ENCODE measurements at places on chromosomes 4 and X. TPM values are rescaled to one million over a fixed set of nuclear protein-coding genes. Genes with fewer than 3 reads are reported as not detected.

DNA sequence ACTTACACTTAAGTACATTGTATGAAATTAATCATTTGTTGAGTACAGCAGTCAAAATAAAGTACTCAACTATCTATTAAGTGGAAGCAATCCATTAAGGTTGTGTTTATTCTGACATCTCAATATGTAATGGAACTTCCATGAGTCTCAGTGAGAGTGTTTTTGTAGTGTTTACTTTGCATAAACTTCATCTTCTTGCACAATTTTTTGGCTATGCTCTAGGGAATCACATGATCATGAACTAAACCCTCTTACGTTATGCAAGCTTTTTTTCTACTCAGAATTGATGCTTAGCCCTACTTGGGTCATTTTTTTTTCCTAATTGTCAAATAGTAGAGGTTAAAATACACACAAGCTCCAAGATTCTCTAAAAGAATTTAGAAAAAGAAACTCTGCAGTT, 21.1 kb upstream of the PIGA start:
- no peak overlapping the region for H3K27ac ChIP-seq
- DNase-seq, result no peak
- H3K36me3 ChIP-seq, result no peaks in the 10 kb centered on the region
- H3K27me3 ChIP-seq, result peaks cover 5% of the 10 kb centered on the region

- no peaks in the 10 kb centered on the region for H3K27me3 ChIP-seq
- H3K27ac ChIP-seq, result no peak overlapping the region
- peaks cover 10% of the 10 kb centered on the region for H3K36me3 ChIP-seq
- no peak overlapping the region for H3K4me3 ChIP-seq
- no peaks in the 10 kb centered on the region for H3K4me1 ChIP-seq
- no peak for DNase-seq
Measured at GRCh38 chr4:5631352-5632065, 76.8 kb downstream of the EVC2 start.

DNA sequence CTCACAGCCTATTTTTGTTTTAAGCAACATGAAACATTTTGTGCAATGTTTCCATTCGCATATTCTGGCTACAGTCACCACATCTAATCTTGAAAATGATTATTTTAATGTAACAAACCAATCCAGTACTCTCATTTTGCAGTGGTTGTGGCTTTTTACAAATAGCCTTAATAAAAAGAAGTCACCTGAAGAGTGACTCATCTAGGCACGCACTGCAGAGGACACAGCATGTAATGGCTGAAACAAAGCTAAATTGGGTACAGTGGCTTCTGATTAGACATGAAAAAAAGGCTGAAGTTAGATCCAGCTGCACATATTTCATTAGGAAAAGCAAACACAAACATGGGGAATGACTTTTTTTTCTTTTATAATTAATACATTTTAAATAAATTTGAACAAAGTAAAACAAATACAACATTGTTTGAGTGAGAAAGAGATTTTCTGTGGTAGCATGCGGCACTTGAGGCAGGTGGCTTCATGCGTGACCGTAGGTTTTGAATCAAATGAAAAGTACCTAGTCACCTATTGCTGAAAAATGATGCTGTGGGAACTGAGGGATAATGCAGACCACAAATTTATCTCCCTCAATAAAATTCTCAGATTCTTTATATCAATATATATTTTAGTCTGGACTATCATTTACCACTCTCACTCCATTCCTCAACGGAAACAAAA, 240.8 kb upstream of the DDX53 start:
- H3K27me3 ChIP-seq, result no peaks in the 10 kb centered on the region
- no peaks in the 10 kb centered on the region for H3K36me3 ChIP-seq
- no peak overlapping the region for H3K27ac ChIP-seq
- DNase-seq, result no peak
- H3K4me3 ChIP-seq, result no peak overlapping the region

DNA sequence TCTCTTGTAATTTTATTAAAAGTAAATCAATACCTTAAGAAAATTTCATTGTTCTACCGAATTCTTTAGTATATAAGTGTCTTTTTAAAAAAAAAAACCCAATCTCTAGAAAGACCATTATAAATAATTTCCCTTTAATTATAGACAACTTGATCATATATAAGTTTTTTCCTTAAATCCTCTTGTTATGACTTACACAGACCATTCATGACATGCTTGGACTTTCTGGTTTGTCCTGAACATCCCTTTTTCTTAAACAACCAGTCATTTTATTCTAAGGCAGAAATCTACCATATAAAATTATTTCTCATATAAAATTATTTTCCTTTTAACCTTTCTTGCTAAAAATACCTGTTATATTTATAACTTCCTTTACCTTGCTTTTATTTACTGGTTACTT, 15.4 kb upstream of the FHDC1 start:
- no peak overlapping the region for H3K27ac ChIP-seq
- H3K4me3 ChIP-seq, result no peak overlapping the region
- DNase-seq, result no peak
- H3K4me1 ChIP-seq, result no peaks in the 10 kb centered on the region
- no peaks in the 10 kb centered on the region for H3K27me3 ChIP-seq

GRCh38 chr4:1290165-1290977, 680 bp downstream of the MAEA start:
- DNase-seq, result peak; percentile 59
- peaks cover 21% of the 10 kb centered on the region for H3K4me1 ChIP-seq
- H3K27ac ChIP-seq, result peak overlapping the region; percentile 88
- H3K36me3 ChIP-seq, result no peaks in the 10 kb centered on the region
- peak overlapping the region; percentile 84 for H3K4me3 ChIP-seq

DNA sequence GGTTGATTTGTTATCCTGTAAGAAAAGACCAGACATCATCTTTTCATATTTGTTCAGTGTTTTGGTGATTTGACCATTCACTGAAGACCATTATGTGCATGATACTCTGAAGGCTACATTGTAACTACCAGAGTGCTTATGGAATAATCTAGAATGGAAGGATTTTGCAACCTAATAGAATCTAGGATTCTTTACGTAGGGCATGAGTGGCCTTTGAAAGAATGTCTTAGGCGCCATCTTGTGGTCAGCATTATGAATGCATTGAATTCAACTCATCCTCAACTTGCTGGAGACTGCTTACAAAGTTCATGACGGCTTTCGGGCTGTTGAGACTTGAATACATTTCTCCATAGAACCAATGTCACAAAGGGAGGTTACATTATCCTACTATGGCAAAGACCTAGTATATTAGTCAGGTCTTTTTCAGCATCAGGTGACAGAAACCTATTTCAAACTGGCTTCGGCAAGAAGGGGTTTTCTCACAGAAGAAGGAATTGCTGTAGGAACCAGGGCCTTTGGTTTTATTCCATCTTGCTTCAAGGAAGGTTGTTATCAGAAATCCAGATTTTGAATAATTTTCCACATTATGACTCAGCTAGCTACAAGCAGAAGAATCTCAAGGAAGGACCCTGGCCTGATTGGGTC, 104.1 kb downstream of the GPAT3 start:
- H3K4me3 ChIP-seq, result no peak overlapping the region
- no peak overlapping the region for H3K27ac ChIP-seq
- no peaks in the 10 kb centered on the region for H3K27me3 ChIP-seq
- no peaks in the 10 kb centered on the region for H3K4me1 ChIP-seq
- DNase-seq, result peak; percentile 55

GRCh38 chrX:146854281-146854680, 39.7 kb upstream of the CXorf51A start:
- no peaks in the 10 kb centered on the region for H3K36me3 ChIP-seq
- no peaks in the 10 kb centered on the region for H3K27me3 ChIP-seq

DNA sequence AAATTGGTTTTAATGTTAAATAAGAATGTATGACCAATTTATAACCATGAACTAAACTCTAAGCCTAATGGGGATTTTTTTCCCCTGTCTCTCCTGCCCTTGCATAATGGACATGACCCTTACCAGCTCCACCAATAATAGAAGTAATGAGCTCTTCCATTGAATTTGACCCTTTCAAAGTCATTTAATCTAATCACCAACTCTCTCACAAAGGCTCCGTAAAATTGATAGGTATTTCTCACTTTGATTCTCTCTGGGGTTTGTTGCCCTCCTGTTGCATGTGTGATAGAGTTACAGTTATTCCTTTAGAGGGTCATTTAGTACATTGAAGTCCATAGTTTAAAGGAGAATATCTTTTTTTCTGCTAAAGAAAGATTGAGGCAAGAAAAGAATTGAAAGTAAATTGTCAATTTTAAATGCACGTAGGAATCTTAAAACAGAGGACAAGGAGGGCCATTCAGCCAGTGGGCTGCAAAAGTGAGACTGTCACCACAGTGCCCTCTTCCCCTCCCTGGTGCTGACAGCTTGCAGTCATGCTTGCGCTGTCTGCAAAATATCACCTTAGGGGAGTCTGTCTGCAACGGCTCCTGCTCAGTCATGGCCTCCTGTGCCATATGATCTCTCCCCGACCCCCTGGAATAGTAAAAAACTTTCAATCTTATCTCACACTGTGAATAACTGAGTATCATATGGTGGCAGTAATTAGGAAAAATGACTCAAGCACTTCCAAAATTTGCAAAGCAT, 307.5 kb upstream of the GNPDA2 start:
- H3K27ac ChIP-seq, result no peak overlapping the region
- H3K4me1 ChIP-seq, result no peaks in the 10 kb centered on the region
- H3K36me3 ChIP-seq, result no peaks in the 10 kb centered on the region

ODAPH gene
- not detected for total RNA-seq

ABHD18 gene
- total RNA-seq, result 12.3 TPM

XAGE2 gene
- total RNA-seq, result not detected

CENPI gene
- total RNA-seq, result 0.66 TPM

ABCD1 gene
- total RNA-seq, result 13.7 TPM

Data from kidney (tissue), 22 donors.